ENCODE measurements at places on chromosomes 11 and 22.

GRCh38 chr11:34219279-34219678 is 113.8 kb downstream of the NAT10 start:
- DNase-seq = no peak

- DNase-seq = no peak
These were observed 110.6 kb downstream of the SCN3B start for GRCh38 chr11:123543797-123544196.

GRCh38 chr11:119886667-119887230 is 157.7 kb upstream of the NECTIN1 start:
- no peak for DNase-seq

DNA sequence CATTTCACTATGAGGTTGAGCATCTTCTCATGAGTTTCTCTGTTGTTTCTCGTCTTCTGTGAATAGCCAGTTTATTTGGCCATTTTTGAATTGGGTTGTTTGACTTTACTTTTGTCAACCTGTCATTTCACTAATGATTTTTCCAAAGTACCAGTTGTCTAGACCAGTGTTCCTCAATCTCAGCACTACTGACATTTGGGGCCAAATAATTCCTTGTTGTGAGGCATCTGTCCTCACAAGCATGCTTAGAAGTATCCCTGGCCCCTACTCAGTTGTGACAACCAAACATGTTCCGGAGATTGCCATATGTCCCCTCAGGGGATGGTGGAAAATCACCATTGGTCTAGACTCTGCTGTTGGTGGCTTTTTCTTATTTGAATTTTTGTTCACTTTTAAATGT is 87.7 kb upstream of the GNAZ start:
- no peak for DNase-seq

DNA sequence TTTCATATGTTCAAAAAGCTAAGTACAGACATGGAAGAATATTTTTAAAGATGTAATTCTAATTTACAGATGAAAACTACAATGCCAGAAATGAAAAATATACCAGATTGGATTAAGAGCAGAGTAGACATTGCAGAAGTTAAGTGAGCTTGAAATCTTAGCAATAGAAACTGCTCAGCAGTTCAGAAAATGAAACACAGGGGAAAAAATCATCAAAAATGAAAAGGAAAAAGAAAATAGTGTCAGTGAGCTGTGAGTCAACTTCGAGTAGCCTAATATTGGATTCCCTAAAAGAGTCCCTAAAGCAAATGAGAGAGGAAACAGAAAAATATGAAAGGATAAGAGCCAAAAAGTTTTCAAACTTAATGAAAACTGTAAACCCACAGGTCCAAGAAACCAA is 25.8 kb upstream of the IL10RA start:
- DNase-seq = no peak

GRCh38 chr11:46235777-46236688 is 41.4 kb upstream of the CREB3L1 start:
- DNase-seq = no peak

DNA sequence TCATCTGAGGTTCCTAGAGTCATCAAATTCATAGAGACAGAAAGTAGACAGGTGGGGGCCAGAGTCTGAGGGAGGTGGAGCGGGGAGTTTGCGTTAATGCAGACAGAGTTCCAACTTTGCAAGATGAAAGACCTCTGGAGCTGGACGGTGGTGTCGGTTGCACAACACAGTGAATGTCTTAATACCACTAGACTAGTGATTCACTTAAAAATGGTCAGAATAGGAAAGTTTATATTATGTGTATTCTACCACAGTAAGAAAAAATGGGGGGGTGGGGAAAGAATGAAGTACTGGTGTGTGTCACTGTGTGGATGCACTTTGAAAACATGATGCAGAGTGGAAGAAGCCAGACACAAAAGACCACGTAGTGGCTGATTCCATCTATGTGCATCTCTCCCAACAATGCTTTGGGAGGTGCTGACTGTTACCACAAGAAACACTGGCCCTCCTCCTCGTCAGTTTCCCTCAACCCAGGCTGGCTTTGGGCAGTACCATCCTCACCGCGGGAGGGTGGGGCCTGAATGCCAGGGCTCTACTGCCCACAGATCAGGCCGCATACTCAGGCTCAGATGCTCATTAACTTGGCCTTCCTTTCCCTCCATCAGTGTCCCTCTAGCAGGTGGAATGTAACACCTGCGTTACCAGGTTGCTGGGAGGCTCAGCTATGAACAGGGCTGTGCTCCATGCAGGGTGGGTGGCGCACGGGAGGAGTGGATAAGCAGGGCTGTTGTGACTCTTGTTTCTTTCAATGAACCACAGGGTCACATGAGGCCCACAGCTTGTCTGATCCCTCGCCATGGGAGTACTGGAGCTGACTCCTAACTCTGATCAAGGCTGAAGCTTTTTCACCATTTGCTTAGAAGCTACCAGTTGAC is 297.0 kb downstream of the CTTN start:
- DNase-seq = no peak

GRCh38 chr11:24833573-24833972 is 336.7 kb downstream of the LUZP2 start:
- no peak for DNase-seq

DNA sequence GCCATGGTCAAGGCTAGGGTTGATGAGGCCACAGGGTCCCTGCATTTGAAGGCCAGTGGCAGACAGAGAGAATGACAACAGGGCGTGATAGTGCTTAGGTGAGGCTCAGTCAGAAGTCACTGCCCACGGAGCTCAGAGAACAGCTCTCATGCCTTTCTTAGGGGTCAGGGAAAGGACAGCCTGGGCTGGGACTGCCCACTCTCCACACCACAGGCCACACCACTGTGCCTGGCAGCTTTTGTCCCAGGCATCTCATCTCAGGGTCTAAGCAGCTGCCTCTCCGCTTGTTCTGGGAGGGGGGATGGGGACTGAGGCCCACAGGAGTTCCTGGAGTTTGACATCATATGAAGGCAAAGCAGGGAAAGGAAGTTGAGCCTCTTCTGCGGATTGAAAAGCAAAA is 150.2 kb upstream of the B3GAT1 start:
- no peak for DNase-seq

DNA sequence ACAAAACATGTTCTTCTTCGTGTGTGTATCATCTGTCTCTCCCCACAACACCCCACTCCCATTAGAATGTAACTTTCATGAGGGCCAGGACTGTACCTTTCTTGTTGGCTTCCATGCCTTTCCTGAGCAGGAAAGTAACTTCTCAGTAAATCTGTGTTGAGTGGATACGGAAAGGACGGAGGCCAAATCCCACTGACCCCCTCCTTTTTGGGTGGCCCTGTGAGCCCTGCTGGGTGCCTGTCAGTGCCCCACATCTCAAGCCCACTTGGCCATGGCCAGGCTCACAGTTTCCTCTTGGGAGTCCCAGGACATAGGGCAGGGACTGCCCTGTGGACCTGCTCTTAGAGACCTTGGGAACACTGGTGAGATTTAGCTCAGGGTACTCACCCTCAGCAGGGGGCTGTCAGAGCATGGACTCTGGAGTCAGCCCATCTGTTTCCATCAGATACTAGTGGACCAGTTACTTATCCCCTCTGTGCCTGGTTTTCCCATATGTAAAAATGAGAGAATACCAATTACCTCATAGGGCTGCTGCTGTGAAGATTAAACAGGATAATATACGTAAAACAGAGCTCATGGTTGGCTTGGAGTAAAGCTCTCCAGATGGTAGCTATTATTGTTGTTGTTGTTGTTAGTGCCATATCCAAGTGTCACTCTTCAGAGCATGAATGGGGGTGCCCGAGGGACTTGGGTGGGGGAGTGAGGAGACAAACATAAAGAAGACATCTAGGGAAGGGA is 1.0 kb upstream of the C11orf96 start:
- DNase-seq = no peak

DNA sequence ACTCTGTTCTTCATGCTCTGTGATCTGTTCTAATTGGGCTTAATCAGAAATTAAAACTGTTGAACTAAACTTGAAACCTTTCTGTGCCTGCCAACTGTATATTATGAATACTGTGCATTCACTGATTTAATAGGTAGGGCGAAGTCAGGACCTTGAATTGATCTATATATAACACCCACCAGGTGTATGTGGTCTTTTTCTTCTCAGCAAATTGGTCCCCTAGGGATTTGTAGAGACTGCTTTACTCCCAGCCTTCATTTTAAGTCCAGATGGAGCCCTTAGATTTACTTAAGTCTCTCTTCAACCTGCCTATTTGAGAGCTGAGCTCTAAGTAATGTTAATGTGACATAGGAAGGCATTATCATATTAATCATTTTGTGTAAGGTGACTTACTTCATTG is 257.5 kb downstream of the TMEM135 start:
- DNase-seq = no peak

DNA sequence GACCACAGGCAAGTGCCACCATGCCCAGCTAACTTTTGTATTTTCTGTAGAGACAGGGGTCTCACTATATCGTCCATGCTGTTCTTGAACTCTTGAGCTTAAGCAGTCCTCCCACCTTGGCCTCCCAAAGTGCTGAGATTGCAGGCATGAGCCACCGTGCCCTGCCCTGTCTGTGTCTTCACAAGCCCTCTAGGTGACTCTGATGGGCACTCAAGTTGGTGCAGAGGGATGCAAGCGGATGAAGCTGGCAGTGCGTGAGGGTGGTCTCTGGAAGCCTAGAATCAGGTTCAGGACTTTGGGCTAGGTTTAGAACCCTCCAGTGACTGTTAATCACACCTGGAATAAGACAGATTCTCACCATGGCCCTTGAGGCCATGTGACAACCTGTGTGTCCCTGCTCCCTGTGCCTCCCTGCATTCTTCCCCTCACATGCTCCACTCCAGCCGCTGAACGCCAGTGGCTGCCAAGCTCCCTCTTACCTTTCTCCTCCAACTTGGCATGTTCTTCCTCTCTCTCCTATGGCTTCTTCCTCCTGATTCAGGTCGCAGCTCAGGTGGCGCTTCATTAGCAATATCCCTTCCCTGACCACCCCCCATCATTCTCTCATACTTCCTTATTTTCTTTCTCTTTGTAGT is 242.3 kb upstream of the TBCEL start:
- DNase-seq = no peak

GRCh38 chr11:92227959-92228935 is 3.6 kb downstream of the FAT3 start:
- no peak for DNase-seq

- no peak for DNase-seq
These were observed 45.8 kb upstream of the FGF3 start for GRCh38 chr11:69864686-69865661.

GRCh38 chr11:47509077-47509536 is 43.8 kb downstream of the CELF1 start:
- DNase-seq = no peak

- DNase-seq = no peak
These were observed 20.6 kb upstream of the DDI1 start for GRCh38 chr11:104015649-104016415.

GRCh38 chr11:15093432-15093831 is 20.0 kb downstream of the CALCB start:
- no peak for DNase-seq
